ENCODE measurements at places on chromosomes 2 and 18. TPM values are rescaled to one million over a fixed set of nuclear protein-coding genes. Genes with fewer than 3 reads are reported as not detected.

DNA sequence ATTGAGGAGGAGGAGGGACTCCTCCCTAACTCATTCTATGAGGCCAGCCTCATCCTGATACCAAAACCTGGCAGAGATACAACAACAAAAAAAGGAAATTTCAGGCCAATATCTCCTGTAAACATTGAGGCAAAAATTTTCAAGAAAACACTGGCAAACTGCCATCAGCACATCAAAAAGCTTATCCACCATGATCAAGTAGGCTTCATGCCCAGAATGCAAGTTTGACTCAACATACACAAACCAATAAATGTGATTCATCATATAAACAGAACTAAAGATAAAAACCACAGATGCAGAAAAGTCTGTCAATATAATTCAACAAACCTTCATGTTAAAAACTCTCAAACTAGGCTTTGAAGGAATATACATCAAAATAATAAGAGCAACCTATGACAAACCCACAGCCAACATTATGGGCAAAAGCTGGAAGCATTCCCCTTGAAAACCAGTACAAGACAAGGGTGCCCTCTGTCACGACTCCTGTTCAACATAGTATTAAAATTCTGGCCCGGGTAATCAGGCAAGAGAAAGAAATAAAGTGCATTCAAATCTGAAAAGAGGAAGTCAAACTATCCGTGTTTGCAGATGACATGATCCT is 1014.3 kb downstream of the CBLN2 start:
- no peak for DNase-seq

DNA sequence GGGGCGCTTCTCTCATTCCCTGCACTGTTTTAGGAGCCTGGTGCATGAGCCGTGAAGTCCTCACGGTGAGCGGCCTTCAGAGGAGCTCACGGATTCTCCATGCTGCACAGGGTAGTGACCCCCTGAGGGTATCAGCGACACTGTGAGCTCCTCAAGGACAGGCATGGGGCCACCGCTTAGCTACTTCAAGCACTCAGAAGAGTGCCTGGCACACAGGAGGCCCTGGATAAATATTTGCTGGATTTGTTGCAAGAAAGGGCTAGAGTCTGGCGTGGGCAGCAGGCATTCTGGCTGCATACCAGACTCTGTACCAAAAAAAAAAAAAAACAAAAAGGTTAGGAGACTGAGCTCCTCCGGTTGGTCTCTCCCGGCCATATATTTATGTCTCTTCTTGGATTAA is 5.7 kb upstream of the MBP start:
- no peak for DNase-seq

DNA sequence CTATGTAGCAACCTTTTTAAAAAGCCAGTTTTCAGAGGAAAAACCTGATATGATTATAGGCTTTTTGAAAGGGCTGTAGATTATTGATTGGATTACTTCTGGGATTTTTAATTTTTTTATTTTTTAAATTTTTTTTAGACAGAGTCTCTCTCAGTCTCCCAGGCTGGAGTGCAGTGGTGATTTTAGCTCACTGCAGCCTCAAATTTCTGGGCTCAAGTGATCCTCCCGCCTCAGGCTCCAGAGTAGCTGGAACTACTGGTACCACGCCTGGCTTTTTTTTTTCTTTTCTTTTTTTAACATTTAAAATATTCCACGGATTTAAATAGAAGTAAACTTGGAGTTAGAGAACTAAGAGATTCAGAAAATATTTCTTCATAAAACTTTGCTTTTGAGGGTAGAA is 1.2 kb downstream of the MRPL19 start:
- no peak for DNase-seq

DNA sequence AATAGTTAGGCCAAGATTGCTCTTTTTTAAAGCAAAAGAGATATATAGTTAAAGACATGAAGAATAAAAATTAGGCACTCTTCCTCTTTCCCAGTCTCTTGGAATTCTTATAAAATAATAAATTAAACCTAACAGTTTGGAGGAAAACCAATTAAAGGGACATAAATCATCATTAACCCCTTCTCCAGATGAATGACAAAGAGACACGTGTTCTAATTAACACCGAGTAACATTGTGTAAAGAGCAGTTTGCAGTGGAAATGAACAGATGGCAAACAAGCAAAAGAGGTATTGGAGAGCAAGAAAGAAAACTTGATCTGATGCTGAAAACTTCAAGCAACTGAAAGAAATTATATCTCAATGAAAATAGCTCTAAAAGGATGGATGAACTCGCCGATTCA is 48.4 kb downstream of the BCL2 start:
- no peak for DNase-seq

DNA sequence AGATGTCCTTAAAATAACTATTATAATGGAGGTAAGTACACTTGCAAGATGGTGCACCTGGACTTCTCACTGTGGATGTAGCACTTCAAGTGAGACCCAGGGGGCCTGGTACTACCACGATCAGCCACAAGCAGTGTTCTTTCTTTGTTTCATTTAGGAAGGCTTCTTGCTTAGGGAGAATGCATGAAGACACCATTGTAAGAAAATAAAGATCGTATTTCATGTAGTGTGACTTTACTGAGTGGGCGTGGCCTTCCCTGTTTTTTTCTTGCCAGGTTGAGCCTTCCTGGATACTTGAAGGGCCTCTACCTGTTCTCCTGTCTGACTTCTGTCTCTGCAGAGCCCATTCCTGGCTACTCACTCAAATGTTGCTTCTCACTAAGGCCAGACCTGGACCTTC is 615.6 kb upstream of the SOX11 start:
- no peak for DNase-seq

- no peak for DNase-seq
Observed at GRCh38 chr2:144826105-144826504, 306.2 kb upstream of the ZEB2 start.

- DNase-seq: no peak
Observed at GRCh38 chr2:192584976-192585375, 390.2 kb upstream of the TMEFF2 start.

GRCh38 chr2:133843091-133843490 is 274.8 kb upstream of the NCKAP5 start:
- no peak for DNase-seq

- no peak for DNase-seq
Observed at GRCh38 chr2:182792441-182792840, 74.0 kb downstream of the FRZB start.

DNA sequence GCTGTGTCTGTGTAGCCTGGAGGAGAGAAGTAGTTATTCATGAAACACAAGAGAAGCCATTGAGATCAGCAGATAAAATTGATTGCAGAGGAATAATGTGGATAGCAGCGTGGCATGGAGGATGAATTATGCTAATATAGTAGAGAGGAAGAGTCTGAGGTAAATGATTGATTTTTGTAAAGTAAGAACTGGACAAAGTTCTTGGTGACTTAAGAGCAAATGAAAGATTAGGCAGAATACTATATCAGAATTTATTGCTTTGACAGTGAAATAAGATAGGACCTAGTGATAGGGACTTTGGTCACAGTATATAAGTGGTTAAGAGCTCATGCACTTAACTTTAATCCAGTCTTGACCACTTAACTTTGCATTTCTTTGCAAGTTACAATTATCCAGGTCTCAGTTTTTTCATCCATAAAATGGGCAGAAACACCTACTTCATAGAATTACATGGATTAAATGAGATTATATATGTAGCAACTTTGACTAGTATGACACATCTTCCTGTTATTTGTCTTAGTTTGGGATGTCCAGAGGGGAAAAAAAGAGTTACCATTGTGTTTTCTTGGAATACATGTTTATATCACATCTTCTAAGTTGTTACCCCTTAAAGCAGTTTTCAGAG is 29.1 kb downstream of the ACVR2A start:
- DNase-seq: no peak

DNA sequence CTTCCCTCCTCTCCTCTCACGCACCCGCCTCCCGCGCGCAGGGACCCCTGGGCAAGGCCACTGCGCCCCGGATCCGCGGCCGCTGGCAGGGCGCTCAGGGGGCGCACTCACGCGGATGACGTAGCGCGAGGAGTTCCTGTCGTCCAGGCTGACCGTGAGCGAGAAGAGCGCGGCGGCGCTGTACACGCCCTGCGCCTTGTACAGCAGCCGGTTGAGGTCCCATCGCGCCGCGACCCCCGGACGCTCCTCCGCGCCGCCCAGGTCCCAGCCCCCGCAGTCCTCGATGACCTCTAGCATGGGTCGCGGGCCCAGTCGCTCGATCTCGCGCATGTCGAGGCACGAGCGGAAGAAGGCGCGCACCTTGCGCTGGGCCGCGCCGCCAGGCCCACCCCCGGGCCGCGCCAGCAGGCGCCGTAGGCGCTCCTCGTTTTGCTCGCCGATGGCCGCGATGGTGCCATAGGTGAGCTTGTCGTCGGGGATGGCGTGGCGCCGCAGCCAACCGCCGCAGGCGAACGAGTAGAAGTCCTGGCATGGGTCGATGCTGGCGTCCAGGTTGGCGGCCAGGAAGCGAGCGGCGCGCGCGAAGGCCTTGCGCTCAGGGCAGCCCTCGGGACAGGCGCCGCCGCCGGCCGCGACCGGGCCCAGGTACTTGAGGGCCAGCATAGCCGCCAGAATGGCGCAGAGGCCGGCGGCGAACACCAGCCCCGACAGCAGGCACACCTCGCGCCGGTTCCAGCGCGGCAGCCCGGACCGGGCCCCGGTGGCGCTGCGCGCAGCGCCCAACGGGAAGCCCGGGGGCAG is 1.7 kb downstream of the ECEL1 start:
- no peak for DNase-seq

DNA sequence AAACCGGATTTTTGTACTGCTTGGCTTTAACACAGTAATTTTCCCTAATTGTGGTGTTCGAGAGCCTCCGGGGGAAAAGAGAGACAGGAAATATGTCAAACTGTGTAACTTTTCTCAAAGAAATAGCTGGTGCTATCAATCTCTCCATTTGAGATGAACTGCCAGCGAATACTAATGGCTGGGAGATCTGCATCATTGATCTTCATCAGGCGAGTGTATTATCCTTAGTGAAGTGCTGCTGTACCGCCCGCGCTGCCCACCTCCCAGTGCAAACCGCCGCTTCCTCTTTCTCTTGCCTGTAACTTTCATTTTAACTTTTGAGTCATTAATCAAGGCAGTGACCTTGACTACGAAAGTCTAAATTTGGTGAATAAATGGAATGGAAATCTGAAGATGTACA is 246.1 kb upstream of the ST6GAL2 start:
- DNase-seq: no peak

GRCh38 chr2:158573739-158574138 is 117.0 kb downstream of the PKP4 start:
- no peak for DNase-seq

GRCh38 chr2:157866666-157867642 is 9.2 kb downstream of the ACVR1 start:
- no peak for DNase-seq

DNA sequence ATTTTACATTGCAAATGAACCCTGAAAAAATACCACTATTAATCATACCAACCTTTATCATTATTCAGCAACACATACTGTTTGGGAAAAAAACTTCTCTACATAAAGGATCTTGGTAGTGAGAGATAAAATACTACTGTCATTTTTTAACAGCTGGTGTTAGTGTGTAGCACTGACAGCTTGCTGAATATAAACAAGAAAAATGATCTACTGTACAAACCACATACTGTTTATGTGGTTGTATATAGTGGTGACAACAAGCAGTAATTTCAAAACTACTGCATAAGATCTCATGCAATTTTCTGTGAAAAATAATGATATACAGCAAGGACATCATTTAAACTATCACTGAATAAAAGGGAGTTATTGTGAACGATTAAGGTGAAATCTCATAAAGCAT is 601.2 kb downstream of the LRP1B start:
- no peak for DNase-seq

GRCh38 chr18:39487932-39488331 is 1922.3 kb upstream of the CELF4 start:
- DNase-seq: no peak

GRCh38 chr2:20594957-20595356 is 55.9 kb downstream of the HS1BP3 start:
- no peak for DNase-seq

GKN1 gene
- not detected for total RNA-seq

NCKAP1 gene
- 4.1 TPM for total RNA-seq

KCNIP3 gene
- total RNA-seq: not detected

TDRD15 gene
- 0.05 TPM for total RNA-seq

GLI2 gene
- total RNA-seq: 0.75 TPM

PDCD1 gene
- 17.2 TPM for total RNA-seq

DSG4 gene
- total RNA-seq: not detected

CRYBA2 gene
- not detected for total RNA-seq

STK16 gene
- 41.6 TPM for total RNA-seq

All from activated CD4-positive, alpha-beta memory T cell treated with anti-CD3 and anti-CD28 coated beads, Interleukin-2, amount 10 ng/mL, durations not matched to agents 7 days and 5 days (primary cell).